ENCODE measurements at places on chromosomes 5 and 9.

GRCh38 chr5:60945813-60946187, 795 bp downstream of the NDUFAF2 start:
- DNase-seq = peak; percentile 10

DNA sequence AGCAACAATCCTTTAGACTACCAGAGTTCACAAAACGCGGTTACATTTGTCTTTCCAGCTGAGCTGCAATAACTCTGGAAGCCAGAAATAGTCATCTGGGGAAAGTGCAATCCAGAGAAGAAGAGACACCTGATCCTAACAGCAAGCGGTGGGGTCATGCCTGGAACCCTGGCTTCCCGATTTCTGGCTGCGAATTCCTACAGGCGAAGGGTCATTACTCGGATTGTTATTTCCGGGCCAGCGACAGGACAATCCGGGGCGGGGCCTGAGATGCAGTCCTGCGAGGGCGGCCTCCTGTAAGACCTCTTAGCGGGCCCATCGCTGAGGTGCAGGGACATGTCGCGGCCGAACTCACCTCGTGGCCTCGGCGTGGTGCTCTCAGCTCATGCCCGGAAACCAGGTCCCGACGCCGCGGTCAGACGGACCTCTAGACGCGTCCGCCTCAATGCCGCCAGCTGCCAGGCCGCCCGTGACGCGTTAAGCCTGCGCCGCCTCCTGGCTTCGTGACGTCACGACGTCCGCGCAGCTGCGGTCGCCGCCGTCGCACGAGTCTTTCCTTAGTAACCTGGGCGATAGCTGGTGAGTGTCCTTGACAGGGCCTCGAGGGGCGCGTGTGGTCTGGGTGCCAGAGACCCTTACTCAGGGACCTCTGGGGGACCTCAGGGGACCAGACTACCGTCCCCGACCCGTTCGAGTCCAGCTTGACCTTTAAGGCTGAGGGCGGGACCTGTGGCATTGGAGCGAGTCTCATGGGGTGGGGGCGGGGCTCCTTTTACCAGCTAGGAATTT, at the start of the genes MRRF and RBM18:
TSS of gene MRRF (plus strand) at position 523 of the 789 bp plus-strand sequence. CDS start 6,010 bp downstream, outside the sequence.
TSS of gene RBM18 (minus strand) at position 481 of the 789 bp plus-strand sequence. CDS start 3,348 bp downstream, outside the sequence.
- DNase-seq = peak; percentile 90

GRCh38 chr9:129868872-129869486, 33.7 kb downstream of the USP20 start:
- peak; percentile 93 for DNase-seq

GRCh38 chr9:37200433-37201005, 80.1 kb downstream of the ZCCHC7 start:
- DNase-seq = no peak

GRCh38 chr5:44935262-44935661, 126.5 kb downstream of the MRPS30 start:
- no peak for DNase-seq

DNA sequence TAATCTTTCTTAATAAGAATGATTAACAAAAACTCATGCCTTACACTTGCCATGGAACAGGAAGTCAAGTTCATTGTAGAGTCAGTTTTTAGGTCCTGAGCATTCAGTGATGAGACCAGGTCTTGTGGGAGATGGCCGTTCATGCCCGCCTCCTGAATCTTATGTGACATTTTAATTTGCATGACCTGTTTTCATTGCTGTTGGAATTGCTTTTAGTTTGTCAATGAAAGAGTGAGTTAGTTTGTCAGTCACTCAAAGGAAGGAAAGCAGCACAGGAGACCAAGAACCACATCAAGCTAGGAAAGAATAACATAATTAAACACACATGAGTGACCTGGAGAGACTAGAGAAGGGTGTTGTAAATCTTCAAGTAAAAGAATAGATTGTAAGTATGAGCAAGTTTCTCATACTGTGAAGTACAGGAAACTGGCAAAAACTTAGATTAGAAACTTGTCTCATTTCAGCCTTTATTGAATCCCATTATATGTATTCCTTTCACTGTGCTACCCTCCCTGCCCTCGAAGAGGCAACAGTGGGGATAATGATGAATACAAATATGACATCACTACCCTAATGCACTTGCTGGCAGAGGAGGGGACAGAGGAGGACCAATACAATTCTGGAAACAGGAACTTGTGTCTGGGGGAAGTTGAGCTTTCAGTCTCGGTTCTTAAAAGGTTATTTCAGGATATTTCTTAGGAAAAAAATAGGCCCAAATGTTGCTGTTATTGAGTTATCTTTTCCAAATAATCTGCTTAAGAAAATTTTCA, 64.3 kb upstream of the C6 start:
- DNase-seq = no peak

DNA sequence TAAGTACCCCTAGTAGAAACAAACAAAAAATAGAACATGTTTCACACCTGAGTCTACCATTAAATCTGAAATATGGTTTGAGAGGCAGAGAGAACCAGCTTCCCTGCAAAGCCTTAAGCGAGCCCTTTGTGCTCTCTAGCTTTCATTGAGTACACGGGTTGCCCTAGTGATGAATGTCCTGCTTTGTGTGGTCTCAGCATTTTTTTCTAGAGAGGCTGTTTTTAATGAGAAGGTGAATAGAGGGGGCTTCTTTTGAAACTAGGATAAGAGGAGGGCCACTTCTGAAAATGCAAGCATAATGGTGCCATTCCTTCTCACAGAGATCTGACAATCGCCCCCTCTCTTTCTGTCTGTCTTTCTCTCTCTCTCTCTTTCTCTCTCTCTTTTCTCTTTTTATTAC, 131.3 kb downstream of the MACIR start:
- DNase-seq = no peak

GRCh38 chr9:20508242-20508641, 114.1 kb downstream of the MLLT3 start:
- DNase-seq = no peak

- no peak for DNase-seq
These were observed 615.5 kb downstream of the RAB3C start for GRCh38 chr5:59198365-59198764.

DNA sequence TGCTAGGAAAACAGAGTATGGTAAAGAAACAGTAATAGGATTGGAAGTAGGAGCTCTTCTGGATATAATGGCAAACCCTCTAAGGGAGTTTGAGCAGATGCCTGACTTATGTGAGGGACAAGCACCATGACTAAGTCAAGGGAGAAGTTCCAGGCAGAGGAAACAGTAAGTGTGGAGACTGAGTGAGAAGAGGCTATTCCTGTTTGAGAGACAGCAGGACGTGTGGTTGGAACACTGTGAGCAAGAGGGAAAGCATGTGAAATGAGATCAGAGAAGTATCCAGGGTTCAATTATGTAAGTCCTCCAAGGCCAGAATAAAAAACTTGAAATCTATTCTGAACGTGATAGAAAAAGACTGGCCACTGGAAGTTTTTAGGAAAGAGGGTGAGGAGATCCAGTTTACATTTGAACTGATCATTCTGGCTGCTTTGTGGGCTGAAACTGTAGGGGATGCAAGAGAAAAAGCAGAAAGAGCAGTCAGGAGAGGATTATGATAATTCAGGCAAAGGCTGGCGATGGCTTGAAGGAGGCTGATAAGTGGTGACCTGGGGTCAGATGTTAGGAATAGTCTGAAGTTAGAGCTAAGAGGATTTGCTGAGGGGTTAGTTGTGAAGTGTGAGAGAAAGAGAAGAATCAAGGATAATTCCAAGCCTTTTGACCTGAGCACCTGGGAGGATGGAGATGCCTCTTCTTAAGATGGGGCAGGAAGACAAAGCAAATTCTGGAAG, 19.2 kb downstream of the DMAC1 start:
- DNase-seq = no peak

DNA sequence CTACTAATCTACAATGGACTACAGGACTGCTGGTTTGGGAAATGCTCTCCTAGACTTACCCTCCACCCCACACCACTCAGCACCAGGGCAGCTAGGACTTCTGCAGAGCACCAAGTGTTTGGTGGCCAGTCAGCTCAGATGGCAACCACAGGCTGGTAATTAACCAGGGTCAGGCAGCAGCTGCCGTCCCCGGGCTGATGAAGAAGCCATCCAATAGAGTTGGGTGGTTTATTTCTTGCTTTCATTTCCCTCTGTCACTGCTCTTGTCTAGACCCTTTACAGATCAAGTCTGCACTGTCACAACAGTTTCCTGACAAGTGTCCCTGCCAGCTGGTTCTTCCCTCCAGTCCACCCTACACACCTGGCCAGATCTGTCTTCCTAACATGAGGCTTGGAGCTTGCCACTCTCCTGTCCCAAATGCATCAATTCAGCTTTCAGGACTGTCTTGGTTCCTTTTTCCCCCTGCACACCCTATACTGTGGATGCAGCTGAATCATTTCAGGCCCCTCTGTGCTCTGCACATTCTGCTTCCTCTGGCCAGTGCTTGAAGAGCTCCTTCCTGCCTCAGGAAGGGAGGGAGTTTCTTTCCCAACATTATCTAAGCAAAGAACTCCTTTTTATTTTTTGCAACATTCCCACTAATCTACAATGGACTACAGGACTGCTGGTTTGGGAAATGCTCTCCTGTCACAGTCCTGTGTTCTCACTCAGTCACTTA, 30.2 kb upstream of the HSPA9 start:
- no peak for DNase-seq

GRCh38 chr9:115416299-115416698, 298.3 kb upstream of the TNC start:
- no peak for DNase-seq

Measured in CD4-positive, alpha-beta T cell treated with Interleukin-12 subunit alpha and Interleukin-12 subunit beta, for 1 hour (primary cell).